ENCODE measurements at places on chromosomes 11 and 22.

- H3K4me3 ChIP-seq, result no peak overlapping the region
- no peak for DNase-seq
- no peak overlapping the region for H3K27ac ChIP-seq
- no peaks in the 10 kb centered on the region for H3K27me3 ChIP-seq
- no peaks in the 10 kb centered on the region for H3K36me3 ChIP-seq
Measured at GRCh38 chr22:29469755-29470154, 10.3 kb upstream of the NEFH start.

DNA sequence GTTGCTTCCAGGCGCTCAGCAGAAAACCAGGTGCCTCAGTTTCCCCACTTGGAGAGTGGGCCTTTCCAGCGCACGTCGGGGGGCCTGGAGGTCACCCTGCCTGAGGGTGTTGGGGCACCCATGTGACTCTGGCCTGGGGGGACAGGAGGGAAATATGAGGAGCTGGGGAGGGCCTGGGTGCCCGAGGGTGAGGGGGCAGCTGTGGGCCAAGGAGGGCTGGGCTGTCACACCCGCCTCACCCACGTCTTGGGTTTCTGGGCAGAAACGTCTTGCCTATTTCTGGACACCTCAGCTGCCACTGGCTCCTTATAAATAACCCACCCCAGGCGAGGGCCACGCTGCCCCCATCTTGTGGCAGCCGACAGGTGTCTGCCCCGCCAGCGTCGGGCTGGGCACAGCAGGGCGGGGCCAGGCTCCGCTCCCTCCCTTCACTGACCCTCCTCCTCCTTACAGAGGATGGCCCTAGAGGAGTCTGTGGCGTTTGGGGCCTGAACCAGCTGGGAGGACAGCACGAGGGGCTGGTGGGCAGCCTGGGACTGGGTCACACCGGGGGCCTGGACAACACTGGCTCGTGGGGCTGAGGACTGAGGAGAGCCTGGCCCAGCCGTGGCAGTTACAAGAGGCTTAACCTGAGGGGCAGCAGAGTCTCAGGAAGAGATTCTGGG is 1.5 kb downstream of the TNNT3 start:
- H3K27me3 ChIP-seq, result no peaks in the 10 kb centered on the region
- H3K4me3 ChIP-seq, result no peak overlapping the region
- no peak for DNase-seq
- H3K4me1 ChIP-seq, result no peaks in the 10 kb centered on the region
- H3K27ac ChIP-seq, result no peak overlapping the region
- no peaks in the 10 kb centered on the region for H3K36me3 ChIP-seq

DNA sequence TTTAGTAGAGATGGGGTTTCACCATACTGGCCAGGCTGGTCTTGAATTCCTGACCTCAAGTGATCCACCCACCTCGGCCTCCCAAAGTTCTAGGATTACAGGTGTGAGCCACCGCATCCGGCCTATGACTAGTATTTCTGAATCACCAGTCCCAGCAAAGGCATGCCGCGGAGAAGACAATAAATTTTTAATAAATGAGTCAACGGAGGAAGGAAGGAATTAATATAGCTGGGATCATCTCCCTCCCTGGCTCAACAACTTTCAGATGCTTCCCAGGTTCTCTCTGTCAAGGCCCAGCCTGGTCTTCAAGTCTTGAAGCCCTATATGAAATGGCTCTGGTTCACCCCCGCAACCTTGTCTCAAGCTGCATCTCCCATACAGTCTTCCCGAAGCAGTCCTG is 45.7 kb downstream of the CYTH4 start:
- peaks cover 4% of the 10 kb centered on the region for H3K4me1 ChIP-seq
- H3K27me3 ChIP-seq, result peaks cover 14% of the 10 kb centered on the region
- H3K4me3 ChIP-seq, result no peak overlapping the region

DNA sequence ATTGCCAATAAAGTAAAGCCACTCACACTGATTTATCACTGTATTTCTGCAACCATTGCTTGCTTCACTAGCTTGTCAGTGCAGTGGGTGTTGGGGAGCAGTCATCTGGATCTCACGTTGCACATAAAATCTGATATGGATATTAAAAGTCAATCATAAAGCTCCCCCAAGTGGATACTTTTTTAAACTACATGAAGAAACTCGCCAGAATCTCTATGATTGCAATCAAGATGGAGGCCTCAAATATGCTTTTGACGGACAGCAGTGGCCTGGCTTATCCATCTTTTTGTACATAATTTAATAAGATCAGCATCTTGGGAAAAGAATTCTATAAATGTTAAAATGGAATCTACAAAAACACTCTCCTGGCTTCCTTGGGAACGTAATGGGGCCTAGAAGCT is 137.7 kb downstream of the WT1 start:
- no peaks in the 10 kb centered on the region for H3K36me3 ChIP-seq
- no peaks in the 10 kb centered on the region for H3K4me1 ChIP-seq
- no peak overlapping the region for H3K27ac ChIP-seq
- H3K27me3 ChIP-seq, result no peaks in the 10 kb centered on the region
- no peak overlapping the region for H3K4me3 ChIP-seq

DNA sequence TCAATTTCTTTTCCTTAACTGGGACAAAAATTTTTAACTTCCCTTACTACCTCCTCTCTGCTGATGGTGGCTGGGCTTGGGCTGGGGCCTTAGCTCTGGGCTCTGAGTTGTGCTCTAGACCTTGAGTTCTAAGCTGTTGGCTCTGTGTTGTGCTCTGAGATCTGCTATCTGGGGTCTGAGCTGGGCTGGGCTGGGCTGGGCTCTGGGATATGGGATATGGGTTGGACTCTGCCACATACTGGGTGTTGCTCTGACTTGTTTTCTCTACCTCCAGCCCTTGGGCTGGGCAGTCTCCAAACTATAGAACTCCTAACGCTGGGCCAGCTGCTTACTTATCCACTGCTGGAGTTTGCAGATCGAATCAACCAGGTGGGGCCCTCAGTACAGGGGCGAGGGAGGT is 41.9 kb downstream of the DNHD1 start:
- peaks cover 2% of the 10 kb centered on the region for H3K36me3 ChIP-seq
- no peak overlapping the region for H3K4me3 ChIP-seq
- no peak overlapping the region for H3K27ac ChIP-seq

DNA sequence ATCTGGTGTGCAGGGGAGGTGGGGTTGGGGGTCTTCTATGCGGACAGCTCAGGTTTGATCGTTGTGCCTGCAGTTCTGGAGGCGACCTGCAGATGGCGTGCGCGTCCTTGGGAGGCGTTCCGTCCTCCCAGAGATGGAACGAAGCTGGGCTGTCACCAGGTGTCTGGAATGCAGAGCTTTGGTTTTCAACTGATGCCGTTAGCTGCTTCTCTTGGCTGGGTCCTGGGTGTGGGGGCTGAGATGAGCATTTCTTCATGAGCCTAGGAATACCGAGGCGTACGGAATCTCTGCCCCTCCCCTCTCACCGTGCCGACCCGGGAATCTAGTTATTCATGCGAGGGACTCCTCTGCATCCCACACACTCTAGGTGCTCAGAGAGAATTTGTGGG is 98.6 kb downstream of the CEP164 start:
- H3K4me3 ChIP-seq, result peak overlapping the region; percentile 37
- no peak overlapping the region for H3K27ac ChIP-seq
- peak; percentile 49 for DNase-seq
- H3K27me3 ChIP-seq, result no peaks in the 10 kb centered on the region
- no peaks in the 10 kb centered on the region for H3K36me3 ChIP-seq
- peaks cover 6% of the 10 kb centered on the region for H3K4me1 ChIP-seq

DNA sequence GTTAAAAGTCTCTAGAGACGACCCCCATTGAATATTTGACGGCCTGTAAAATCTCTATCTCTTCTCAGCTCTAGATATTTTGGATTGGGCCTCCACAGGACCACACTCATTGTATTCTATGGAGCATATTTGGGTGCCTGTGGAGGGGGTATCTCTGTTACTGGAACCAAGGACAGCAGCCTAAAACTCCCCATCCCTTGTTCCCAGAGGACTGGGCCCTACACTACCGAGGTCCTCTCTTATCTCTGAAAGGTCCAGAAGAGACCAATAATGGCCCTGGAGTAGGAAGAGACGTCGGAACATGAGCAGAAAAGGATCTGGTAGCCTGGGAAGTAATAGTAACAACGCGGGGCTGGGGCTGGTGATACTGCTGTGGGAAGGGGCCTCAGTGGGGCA is 542 bp downstream of the HPS4 start:
- H3K36me3 ChIP-seq, result peaks cover 7% of the 10 kb centered on the region
- no peak for DNase-seq
- H3K27ac ChIP-seq, result peak overlapping the region; percentile 94
- peak overlapping the region; percentile 73 for H3K4me3 ChIP-seq

DNA sequence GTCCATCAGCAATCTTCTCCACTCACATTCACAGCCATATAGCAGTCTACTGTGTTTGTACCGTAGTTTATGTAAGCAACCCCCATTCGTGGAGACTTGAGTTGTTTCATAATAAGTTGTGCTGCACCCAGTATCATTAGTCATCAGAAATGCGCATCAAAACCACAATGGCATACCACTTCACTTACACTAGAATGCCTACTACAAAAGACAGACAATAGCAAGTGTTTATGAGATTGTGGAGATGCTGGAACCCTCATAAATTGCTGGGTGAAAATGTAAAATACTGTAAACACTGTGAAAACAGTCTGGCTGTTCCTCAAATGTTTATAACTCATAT is 133.3 kb downstream of the ATXN10 start:
- H3K27me3 ChIP-seq, result no peaks in the 10 kb centered on the region
- H3K4me3 ChIP-seq, result no peak overlapping the region
- H3K27ac ChIP-seq, result no peak overlapping the region
- peaks cover 25% of the 10 kb centered on the region for H3K36me3 ChIP-seq
- DNase-seq, result no peak

DNA sequence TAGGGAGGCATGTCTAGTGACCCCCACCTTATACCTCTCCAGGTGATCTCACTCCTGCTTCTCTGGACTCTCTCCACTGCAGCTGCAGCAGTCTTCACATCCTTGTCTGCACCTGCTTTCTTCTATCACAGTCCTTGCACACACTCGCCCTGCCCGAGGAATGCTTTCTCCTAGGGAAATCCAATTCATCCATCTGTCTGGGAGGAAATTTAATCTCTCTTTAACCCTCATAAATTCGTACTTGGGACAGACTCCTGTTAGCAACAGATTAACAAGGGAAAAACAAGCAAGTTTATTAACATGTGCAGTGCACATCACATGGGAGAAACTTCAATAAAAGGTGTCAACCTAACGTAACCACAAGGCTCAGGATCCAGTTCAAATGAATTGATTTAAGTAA is 11.3 kb upstream of the RCN1 start:
- H3K4me1 ChIP-seq, result no peaks in the 10 kb centered on the region
- H3K27me3 ChIP-seq, result peaks cover 6% of the 10 kb centered on the region
- DNase-seq, result no peak
- H3K36me3 ChIP-seq, result no peaks in the 10 kb centered on the region
- H3K4me3 ChIP-seq, result no peak overlapping the region

DNA sequence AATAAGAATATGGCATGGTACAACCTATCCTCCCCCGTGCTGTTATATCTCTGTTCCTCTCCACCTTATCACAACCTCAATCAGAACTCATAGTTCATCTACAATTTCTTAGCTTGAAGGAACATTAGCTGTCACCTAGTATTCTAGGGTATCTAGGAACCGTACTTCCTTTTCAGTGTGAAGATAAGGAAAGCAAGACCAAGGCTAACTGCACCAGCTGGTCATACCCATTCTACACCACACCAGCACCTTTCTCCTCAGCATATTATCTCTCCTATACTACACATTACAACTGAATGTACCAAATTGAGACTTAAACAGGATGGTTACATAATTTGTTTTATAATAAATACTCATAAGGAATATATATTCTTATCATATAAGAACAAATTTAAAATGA is 73.1 kb downstream of the ARHGAP32 start:
- H3K4me1 ChIP-seq, result no peaks in the 10 kb centered on the region
- H3K4me3 ChIP-seq, result no peak overlapping the region
- DNase-seq, result no peak
- no peaks in the 10 kb centered on the region for H3K27me3 ChIP-seq

DNA sequence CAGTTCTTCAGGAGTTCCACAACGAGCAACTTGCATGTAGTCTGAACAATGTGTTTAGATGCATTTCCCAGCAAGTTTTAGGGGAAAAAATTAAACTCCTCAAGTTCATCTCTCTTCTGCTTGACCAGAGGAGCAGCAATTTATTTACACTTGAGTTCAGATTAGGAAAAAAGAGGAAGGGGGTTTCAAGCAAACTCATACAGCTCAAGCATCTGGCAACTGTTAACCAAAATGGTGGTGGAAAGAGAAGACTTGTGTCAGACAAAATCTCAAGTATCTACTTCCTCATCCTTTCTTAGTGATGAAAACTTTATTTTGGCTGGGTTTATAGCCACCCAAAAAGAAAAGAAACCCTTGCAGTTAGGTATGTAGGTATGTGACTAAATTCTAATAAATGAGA is 29.1 kb upstream of the PICALM start:
- H3K4me1 ChIP-seq, result no peaks in the 10 kb centered on the region
- no peaks in the 10 kb centered on the region for H3K36me3 ChIP-seq
- H3K27me3 ChIP-seq, result no peaks in the 10 kb centered on the region
- no peak overlapping the region for H3K27ac ChIP-seq
- DNase-seq, result no peak

DNA sequence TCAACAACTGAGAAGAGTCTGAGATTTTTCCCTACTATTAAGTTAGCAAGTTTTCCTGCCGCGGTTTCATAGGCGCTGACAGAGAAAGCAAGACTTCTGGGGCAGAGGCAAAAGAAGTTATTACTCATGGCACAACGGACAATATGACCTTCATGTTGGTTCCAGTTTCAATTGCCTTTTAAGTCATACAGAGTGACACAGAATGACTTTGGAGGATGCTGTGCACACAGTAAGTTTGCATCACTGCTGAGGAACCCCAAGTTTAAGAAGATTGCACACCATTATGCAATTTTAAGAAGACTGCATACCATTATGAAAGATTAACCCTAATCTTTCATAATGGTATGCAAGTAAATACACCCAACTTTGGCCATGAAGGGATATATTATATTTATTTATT is 626.5 kb upstream of the CHORDC1 start:
- H3K27me3 ChIP-seq, result no peaks in the 10 kb centered on the region
- DNase-seq, result no peak
- H3K36me3 ChIP-seq, result no peaks in the 10 kb centered on the region
- no peak overlapping the region for H3K4me3 ChIP-seq
- no peaks in the 10 kb centered on the region for H3K4me1 ChIP-seq

DNA sequence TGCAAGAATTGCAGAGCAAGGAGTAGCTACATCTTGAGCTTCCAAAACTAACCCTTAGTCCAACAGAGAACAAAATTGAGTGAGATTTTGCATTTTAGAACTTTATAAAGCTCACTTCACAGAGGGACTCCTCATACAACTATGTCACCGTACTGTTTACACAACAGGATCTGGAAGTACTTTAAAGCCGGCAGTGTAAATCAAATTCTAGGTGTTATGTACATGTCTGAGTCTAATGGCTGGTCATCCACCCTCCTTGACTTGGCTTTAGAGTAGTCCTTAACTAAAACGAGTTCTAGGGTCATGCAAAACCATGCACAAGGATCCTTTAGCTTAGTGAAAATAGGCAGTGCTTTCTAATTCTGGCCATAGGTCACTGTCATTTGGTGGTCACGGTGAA is 23.5 kb downstream of the IRAG1 start:
- no peaks in the 10 kb centered on the region for H3K36me3 ChIP-seq
- H3K27me3 ChIP-seq, result peaks cover 16% of the 10 kb centered on the region
- no peak overlapping the region for H3K27ac ChIP-seq
- H3K4me3 ChIP-seq, result no peak overlapping the region

- H3K36me3 ChIP-seq, result peaks cover 12% of the 10 kb centered on the region
- no peak overlapping the region for H3K4me3 ChIP-seq
- peaks cover 11% of the 10 kb centered on the region for H3K4me1 ChIP-seq
- H3K27ac ChIP-seq, result no peak overlapping the region
Measured at GRCh38 chr22:44714703-44715350, 12.8 kb downstream of the PRR5 start.
